ENCODE measurements at places on chromosomes 6 and 20.

GRCh38 chr6:124873066-124873410 is 89.2 kb upstream of the RNF217 start:
- no peak for DNase-seq

DNA sequence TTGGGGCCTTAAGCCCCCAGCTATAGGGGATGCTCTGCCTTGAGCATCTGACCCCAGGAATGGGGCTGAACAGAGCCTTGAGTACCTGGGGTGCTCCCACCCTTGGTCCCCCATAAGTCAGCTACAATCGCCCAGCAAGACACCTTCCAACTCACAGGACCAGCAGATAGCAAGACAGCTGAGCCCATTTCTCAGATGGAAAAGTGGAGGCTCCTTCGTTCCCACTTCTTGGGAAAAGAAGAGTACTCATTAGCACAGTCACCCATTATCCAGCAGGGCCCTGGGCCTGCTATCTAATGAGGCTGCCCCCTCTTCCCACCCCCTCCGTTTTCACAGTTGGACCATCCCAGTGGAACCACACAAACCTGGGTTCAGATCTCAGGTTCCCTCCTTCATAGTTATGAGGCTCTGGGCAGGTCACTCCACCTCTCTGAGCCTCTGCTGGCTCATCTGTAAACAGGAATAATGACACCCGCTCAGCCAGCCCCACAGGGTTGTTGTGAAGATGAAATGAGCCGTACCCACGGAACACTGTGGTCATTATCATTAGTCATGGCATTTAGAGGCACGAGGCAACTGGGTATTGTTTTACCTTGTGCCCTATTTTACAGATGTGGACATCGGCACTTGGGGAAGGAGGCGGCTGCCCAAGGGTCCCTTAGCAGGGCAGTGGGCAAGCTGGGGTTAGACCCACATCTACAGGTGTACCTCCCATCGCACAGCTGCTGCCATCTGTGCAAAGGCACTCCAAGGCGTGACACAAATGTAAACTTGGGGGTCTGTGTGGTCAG is 4.5 kb downstream of the LPIN3 start:
- DNase-seq = no peak

- DNase-seq = no peak
Measured at GRCh38 chr20:45621593-45621992, 7.9 kb upstream of the WFDC10A start.

DNA sequence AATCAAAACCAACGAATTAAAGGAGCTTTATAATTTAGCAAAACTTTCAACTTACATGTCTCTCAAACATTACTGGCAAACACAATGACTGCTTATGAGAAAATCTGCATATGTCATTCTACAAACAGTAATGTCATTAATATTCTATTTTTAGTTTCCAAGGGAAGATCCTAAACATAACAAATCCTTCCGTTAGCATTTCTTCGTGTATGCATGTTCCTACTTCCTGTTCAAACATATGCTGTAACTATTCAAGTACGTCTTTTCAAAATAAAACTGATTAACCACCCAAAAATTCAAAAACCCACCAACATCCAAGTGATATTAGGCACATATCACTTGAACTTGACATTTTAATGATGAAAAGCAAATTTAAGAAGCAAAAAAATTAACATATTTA is 131.3 kb downstream of the HACE1 start:
- DNase-seq = no peak

- DNase-seq = no peak
Measured at GRCh38 chr6:43736211-43736786, 33.7 kb upstream of the VEGFA start.

DNA sequence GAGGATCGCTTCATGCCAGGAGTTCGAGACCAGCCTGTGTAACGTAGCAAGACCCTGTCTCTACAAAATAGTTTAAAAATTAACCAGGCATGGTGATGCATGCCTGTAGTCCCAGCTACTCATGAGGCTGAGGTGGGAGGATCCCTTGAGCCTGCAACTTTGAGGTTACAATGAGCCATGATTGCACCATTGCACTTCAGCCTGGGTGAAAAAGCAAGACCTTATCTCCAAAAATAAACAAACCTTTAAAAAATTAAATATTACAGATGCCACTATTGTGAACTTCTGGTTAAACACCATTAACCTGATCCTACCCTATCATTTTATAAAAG is 116.8 kb downstream of the ARHGAP18 start:
- no peak for DNase-seq

GRCh38 chr6:63573076-63573898 is 1.0 kb downstream of the LOC128125822 start:
- DNase-seq = peak; percentile 39

GRCh38 chr20:22796469-22797077 is 212.2 kb upstream of the FOXA2 start:
- no peak for DNase-seq

- DNase-seq = no peak
Measured at GRCh38 chr6:10268111-10268510, 146.8 kb downstream of the TFAP2A start.

DNA sequence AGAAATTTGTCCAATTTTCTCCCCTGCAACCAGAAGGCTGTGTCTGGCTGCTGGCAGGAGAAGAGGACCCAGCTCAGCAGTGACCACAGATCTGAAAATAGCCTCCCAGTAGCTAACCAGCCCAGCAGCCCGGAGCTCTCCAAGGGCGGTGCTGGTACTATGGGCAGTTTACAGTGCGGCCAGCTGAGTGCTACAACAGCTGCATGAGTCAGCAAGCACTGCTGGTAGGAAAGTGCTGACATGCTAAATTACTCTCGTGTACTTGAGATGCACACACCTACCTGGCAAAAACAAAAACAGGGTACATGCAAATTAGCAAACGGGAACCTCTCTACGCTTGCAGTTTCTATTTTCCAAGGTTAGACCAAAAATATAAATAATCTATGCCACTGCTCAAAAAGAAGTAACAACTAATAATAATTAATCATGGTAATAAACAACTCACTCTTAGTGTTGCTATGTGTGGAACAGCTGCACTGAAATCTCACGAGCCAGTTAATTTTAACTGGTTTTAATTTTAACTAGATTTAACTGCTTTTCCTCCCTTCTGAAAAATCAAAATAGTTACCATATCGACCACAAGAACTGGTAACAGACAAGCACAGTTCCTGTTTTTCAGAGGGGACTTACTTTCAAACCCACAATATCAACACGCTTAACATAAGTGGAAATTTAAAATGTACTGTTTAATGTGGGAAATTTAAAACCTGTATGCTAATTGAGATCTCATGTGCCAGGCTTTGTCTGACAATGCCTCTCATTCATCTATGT is 10.8 kb downstream of the BACH2 start:
- DNase-seq = no peak

DNA sequence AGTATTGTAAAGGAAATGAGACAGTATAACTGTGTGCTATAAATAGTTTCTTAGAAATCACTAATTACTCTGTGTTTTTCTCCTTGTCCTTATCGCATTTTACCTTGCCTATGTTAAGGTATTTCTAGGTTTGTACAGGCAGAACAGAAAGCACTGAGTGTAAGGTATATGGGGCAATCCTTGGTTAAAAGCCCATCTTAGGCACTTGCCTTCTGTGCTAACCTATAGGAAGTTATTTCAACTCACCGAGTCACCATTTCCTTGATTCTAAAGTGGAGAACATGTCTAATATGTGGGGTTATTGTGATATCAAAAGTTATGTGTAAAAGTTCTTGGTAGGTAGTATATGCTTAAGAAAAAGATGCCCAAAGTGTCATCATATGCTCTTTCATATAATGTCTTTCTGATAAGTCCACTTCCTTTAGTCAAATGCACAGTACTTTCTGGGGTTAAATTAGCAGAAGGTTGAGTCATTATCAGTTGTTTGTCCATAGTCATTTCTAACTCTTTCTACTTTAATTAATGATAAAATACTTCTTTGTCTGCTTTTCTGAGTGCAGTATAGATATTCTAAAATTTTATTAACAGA is 276.4 kb downstream of the UTRN start:
- DNase-seq = no peak

DNA sequence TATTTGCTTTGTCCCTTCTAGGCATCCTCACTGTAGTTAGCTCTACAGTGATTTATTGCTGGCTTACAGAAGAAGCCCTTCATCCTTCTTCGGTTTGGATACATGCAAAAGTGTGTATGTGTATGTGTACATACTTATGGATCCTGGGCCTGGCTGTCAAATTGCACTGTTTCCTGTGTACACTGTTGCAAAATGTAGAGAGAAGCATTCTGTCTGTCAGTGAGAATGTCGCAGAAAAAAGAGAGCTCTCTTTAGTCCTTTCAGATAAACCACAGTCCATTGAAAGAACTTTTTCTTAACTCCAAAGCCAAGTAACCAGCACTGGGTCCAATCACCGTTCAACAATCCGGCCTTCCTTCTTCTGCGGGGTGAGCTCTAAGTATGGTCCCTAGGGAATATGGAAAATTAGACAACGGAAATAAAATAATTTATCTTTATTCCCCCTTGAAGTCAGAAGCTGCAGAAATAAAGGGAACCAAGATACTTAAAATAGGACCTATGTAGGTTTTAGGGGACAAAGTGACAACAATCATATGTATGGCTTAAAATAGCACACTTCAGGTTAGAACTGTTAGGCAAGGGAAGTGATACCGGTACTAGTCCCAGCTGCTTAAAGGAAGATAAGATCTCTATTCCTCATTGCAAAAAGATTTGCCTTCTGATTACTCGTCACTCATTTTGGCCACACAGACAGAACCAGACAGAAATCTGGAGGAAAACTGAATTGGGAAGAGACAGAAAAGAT is 107.0 kb downstream of the CD83 start:
- no peak for DNase-seq

- no peak for DNase-seq
Measured at GRCh38 chr6:43833223-43833995, 63.4 kb downstream of the VEGFA start.

DNA sequence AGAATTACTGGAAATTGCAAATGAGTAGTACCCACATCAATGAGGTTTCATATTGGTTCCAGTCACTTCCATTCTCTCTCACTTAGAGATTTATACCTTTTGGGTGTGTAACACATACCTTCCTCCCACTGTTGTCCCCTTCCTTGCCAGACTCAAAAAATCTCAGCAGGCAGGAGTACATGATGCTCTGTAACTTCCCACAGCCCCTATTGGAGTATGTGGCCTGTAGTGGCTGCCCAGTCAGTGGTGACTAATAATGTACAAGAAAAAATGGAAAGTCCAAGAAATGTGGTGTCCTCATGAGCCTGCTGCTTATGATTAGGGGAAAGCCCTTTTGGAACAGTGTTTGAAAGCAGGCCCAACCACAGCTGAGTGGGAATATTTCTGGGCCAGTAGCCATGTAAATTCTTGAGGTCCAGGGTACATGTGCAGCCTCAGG is 312.0 kb downstream of the ZFAND3 start:
- DNase-seq = no peak

DNA sequence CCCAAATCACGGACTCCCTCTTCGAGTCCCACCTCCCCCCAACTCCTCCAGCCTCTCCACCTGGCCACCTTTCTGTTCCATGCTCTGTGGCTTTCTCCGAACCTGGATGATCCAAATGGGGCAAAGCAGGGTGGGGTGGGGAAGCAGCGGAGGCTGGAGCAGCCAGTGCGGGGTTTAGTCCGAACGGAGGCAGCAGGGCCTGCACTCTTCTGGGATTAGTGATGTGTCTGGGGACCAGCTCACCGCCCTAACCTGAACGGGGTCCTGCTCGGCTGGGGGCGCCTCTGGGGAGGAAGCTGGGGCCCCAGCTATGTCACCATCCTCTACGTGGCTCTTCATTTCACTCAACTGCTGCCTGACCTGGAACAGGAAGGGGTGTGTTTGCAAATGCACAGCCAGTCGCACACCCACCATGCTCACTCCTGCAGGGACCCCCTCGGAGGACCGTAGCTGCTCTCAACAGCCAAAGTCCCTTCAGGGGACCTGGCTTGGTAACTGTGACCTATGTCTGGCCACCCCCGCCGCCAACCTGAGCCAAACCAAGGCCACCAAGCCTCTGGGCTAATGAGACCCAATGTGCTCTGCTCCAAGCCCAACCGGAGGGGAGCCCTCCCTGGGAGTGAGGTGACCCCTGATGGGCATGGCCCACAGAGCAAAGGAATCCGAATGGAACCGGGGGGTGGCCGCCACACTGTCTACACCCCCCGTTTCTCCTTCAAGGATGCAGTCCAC is 46.8 kb downstream of the DSTN start:
- no peak for DNase-seq

DNA sequence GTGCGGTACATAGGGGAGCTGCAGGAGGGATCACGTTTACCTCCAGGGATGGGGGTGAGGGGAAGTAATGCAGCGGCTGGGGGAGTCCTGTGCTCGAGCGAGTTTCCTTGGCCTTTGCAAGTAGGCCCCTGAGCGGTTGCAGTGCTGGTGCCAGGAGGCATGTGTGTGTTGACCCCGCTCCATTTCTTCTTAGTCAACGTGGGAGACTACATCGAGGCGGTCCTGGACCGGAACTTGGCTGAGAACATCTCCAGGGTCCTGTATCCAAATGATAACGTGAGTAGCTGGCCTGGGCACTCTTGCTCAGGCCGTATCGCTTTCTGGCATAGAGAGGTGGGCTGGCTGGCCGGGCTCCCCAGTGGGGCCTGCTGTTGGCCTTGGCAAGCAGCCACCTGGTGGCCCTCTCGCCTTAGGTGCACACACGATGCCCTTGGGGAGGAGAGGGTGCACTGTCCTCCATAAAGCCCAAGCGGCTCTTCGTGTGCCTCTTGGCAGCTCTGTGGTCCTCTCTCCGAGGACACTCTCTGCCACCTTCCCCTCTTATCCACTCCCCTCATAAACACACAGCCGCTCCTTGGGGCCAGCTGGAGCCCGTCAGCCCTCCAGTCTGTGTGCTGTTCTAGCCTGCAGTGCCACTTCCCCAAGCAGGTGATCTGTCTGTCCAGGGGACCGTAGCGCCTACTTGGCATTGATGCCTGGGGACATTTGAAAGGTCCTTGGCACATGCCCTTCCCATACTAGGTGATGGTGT is 29.3 kb downstream of the PYGB start:
- DNase-seq = no peak

- no peak for DNase-seq
Measured at GRCh38 chr6:11536795-11537194, 754 bp upstream of the TMEM170B start.

- DNase-seq = no peak
Measured at GRCh38 chr6:56852260-56853010, 102.5 kb upstream of the BEND6 start.

- no peak for DNase-seq
Measured at GRCh38 chr20:46572153-46572552, 21.7 kb upstream of the OCSTAMP start.

DNA sequence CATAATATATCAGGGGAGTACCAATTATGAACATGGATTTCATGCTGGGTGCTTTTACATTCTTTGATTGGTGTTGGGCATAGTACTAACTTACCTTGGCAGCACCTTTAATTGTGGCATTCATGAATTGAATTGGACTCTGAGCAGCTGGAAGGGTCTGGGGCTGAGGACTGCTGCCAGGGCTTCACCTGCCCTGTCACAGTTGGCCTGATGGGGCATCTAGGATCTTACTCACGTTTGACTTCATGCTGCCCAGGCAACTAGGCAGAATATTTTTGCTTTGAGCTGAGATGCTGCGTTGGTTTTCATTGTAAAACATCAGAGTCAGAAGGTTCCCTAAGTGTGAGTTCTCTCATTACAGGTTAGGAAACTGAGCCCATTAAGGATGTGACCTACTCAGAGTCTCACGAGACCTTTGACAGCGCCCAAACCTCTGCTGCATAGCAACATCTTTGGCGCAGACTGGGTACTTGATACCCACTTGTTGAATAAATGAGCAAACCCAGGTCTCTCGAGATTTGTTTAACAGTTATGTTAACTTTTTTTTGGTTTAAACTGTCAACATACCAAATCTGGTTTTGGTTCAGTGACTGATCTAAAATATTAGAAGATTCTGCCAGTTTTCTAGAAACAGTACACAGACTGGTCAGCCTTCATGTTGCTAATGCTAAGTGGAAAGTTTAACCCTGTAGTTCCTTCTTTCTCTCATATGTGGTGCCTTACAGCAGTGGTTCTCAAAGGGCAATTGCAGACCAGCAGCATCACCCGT is 104.9 kb downstream of the TCP11 start:
- DNase-seq = no peak
